ENCODE measurements at places on chromosomes 3 and 15.

GRCh38 chr15:78077053-78077870 lies at the start of gene TBC1D2B:
Gene TBC1D2B, minus strand, starts transcription at chr15:78077711. Its CDS starts 59 bp downstream, at chr15:78077652.
- no peak for DNase-seq

DNA sequence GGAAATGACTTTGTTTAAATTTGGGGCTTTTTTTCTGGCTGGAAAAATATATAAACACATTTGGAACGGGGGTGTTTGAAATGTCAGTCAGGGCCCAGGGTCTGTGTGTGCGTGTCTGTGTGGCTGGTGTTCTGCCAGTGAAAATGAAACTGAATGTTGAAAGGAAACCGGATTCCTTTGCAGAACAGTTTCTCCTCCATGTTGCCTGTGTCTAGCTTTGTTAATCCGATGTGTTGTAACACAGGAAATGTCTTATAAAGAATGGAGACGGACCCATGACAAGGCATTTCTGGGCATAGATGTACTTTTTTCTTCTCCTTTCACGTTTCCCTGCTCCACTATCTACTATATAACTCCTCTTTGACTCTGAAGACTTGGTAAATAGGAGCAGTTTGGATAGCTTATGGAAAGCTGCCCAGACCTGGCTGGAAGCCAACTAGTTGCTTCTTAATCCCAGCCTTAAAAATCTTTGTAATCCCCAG lies 2.8 kb downstream of the SQOR start:
- DNase-seq: no peak

DNA sequence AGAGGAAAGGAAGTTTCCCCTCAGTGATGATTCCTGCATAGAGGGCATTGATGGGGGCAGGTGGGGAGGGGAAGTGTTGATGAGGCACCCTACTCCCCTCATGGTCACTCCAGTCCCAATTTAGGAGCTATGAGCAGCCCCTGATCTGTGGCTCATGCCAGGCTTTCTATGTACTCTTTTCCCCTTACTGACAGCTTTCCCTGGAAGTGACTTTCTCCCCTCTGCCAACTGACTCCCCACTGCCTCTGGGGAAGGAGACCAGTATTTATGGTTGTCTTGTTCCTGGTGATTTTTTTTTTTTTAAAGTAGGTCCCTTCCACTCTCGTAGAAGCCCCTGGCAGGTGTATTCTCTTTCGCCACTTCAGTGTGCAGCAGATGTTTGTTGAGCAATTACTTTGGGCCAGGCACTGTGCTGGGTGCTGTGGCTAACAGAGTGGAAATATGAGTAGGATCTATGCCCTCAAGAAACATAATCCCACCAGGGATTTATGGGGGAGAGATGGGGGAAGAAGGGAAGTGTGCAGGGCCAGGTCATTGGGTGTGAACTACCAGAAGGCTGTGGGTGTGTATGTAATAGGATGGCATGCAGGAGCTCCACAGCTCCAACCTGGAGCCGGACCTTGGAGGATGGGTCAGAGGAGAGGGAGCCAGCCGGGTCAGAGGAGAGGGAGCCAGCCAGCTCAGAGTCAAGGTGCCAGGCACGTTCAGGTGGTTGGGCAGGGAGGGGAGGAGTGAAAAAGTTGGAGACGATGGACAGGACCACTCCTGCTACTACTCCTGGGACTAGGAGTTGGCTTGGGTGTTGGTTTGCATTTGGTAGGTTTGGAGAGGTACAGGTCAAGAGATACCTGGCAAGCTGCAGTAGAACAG lies 3.5 kb downstream of the SMAD6 start:
- no peak for DNase-seq

GRCh38 chr3:64399205-64399800 lies 174.0 kb upstream of the PRICKLE2 start:
- DNase-seq: no peak

DNA sequence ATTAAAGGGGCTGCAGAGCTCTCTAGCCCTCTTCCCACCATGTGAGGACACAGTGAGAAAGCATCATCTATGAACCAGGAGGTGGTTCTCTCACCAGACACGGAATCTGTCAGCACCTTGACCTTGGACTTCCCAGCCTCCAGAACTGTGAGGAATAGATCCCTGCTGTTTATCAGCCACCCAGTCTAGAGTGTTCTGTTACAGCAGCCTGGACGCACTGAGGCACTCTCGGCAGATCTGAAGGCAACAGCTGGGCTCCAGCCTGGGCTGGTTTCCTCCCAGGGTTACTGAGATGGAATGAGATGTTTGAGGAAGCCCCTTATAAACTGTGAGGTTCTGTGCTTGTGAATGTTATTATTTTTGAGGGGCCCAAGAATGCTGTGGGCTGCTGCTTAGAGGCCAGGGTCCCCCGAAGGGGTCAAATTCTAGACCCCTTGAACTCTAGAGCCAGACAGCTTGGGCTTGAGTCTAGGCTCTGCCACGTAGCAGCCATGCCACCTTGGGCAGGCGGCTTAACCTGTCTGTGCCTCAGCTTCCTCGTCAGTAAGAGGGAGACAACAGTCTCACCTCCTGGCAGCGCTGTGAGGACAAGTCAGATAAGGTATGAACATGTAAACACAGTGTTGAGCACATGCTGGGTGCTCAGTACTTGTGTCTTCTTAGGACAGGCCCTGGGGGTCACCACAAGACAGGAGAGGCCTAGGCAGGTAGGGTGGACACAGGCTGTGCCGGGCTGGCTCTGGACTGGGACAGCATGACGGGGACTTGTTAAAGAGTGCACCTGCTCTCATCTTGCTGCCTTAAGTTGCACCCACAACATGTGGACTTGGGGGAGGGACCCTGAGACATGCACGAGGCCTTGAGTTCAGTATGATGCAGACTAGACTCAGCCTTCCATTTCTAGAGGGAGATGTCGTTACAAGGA lies 49.2 kb downstream of the MGLL start:
- no peak for DNase-seq

- DNase-seq: no peak
Measured at GRCh38 chr3:9179826-9180763, 69.4 kb downstream of the SRGAP3 start.

- no peak for DNase-seq
Measured at GRCh38 chr3:143298380-143298779, 178.8 kb downstream of the CHST2 start.

DNA sequence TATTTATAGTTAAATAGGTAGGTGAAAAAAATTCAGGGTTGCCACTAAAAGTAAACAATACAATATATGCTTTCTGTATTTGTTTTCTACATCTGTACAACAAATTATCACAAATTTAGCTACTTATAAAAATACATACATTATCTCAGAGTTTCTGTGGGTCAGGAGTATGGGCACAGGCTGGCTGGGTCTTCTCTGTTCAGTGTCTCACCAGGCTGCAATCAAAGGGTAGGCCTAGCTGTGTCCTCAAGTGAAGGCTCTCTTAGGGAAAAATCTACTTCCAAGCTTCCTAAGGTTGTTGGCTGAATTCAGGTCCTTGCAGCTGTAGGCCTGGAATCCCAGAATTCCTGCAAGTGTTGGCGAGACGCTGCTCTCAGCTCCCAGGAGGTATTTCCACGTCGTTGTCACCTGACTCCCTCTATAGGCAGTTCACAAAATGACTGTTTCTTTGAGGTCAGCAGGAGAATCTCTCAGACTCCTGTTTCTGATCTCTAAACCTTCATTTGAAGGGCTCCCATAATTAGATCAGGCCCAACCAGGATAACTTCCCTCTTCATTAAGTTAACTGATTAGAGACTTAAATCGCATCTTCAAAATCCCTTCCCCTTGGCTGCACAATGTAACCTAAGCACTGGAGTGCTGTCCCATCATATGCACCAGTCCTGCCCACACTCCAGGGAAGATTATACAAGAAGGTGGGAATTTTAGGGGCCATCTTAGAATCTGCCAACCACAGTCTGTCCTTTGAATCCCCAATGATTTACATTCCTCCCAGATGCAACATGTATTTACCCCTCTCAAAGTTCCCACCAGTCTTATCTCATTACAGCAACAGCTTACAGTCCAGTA lies 296.6 kb downstream of the SUCLG2 start:
- no peak for DNase-seq

DNA sequence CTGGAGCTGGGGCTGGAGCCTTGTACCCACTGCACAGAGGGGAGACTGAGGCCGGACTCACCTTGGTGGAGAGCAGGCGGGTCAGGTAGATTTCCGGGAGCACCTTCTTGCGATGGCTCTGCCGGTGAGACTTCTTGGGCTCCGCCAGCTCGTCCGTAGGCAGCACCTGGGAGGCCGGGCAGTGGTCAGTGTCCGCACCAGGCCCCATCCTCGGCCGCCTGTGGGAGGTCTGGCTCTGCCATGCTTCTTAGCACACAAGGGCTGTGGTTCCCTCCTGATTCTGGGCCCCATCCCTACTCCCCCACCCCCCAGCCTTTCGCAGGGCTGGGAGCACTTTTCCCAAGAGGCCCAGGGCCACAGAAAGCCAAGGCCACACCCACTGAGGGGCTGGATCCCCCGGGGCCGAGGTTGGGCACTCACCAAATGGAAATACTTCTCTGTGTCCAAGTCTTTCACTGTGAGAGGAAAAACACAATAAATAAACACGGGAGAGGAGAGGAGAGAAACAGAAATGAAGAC lies 17.4 kb downstream of the H1-8 start:
- DNase-seq: no peak

GRCh38 chr3:153974614-153975013 lies 146.6 kb upstream of the ARHGEF26 start:
- DNase-seq: no peak

DNA sequence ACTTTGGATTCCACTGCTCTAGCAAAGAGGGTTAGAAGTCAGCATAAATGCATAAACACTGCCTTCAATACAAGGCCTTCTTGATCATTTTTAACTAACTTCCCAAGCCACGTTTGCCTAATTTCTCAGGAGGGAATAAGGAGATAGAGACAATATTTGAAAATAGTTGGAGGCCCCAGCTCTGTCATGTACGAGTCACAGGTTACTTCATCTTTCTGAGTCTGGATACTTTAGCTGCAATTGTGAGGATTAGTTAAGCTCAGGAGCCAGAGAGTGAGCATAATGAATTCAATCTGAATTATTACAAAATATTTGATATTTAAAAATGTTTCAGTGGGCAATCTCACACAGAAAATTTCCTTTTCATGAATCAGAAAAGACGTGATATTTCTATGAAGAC lies 298.9 kb downstream of the SHOX2 start:
- no peak for DNase-seq

DNA sequence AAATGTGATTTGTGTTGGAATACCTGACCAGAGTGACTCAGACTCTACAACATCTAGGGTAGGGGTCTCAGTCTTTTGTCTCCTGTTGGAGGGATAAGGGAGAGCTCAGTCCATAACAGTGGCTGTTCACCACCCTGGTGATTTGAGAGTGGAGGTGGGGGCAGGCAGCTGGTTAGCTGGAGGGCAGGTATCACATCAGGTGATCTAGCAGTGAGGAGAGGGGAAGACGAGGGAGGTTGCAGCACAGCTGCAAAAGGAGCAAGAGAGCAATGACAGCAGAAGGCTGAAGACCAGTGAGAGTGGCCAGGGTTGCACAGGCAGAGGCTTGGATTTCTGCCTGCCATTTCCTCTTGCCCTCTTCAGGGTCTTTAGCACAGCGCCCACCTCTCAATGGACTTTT lies 38.4 kb downstream of the PLCL2 start:
- no peak for DNase-seq

- no peak for DNase-seq
Measured at GRCh38 chr15:64111679-64112050, 15.9 kb downstream of the SNX1 start.

DNA sequence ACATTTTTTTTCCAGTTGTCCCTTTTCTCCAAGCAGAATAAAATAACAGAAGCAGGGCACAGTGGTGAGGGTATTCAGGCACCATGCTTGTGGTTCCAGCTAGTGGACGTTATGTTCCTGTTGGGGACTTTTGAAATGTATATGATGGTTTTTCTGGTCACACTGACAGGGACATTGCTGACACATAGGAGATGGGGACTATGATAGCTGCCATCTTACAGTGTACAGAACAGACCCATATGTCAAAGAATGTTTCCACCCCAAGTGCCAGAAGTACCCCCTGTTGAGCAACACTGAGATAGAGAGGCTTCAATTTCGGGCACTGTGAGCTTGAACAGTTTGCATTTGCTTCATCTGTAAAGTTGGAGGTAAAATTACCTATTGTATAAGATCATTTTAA lies 38.6 kb downstream of the MCTP2 start:
- no peak for DNase-seq

DNA sequence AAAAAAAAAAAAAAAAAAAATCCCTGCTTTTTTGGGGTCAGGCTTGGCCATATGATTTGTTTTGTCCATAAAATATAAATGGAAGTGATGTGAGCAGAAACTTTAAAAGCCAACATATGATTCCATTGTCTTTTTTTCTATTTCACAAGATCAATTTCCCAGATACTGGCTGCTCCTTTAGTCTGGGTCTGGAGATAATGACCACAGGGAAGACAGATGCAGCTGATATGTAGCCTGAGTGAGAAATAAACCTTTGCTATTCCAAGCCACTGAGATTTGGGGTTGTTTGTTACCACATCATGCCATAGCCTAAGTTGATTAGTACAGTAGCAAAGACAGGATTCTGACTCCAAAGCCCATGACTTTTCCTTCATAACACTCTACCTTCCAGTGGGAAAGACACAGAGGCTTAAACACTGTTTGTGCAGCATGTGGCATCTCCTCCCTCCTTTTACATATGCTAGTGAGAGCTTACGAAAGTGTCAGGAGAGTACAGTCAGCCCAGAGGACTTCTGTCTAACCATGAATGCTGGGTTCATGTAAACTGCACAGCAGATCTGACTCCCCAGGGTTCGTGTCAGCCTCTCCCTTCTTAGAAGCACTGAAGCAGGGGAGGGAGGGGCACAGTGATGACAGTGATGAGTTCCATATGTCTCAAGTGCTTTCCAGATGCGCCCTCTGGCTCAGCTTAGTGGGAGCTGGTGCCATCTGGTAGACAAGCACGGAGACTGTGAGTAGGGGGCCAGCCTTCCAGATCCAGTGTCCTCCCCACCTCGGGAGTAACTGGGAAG lies 36.7 kb upstream of the SLC7A14 start:
- peak; percentile 16 for DNase-seq

GRCh38 chr3:20186600-20187004 lies 596 bp upstream of the SGO1 start:
- DNase-seq: no peak

GRCh38 chr3:15542614-15543013 lies 21.1 kb upstream of the COLQ start:
- no peak for DNase-seq

DNA sequence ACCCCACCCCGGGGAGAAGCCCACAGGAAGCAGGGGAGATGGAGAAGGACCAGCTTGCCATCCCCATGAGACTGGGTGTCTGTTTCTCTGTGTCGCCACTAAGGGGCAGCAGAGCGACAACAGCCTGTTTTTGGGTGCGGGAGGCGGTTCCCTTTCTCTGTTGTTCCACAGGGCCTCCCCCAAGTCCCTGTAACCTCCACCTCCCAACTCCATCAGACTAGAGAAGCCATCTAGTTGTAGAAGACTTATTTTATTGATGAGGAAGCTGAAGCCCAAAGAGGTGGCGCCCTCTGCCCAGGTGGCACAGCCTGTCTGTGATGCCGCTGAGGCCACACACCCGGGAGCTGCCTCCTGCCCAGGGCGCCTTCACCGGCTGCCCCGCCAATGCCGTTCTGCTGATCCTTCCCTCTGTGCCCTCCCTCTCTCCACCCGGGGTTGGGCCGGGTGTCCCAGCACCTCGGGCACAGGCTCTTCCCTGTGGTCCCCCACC lies 3.9 kb upstream of the CCDC9B start:
- no peak for DNase-seq

GRCh38 chr3:135853981-135854380 lies 111.5 kb upstream of the PPP2R3A start:
- DNase-seq: no peak

- DNase-seq: no peak
Measured at GRCh38 chr3:182673336-182673735, 120.0 kb upstream of the ATP11B start.

All from GOT3 (cell line).